HL-60 (cell line): ENCODE measurements at places on chromosomes 4 and X.
A peak's percentile ranks its signal among the peaks of the same experiment; 100 is the strongest.

DNA sequence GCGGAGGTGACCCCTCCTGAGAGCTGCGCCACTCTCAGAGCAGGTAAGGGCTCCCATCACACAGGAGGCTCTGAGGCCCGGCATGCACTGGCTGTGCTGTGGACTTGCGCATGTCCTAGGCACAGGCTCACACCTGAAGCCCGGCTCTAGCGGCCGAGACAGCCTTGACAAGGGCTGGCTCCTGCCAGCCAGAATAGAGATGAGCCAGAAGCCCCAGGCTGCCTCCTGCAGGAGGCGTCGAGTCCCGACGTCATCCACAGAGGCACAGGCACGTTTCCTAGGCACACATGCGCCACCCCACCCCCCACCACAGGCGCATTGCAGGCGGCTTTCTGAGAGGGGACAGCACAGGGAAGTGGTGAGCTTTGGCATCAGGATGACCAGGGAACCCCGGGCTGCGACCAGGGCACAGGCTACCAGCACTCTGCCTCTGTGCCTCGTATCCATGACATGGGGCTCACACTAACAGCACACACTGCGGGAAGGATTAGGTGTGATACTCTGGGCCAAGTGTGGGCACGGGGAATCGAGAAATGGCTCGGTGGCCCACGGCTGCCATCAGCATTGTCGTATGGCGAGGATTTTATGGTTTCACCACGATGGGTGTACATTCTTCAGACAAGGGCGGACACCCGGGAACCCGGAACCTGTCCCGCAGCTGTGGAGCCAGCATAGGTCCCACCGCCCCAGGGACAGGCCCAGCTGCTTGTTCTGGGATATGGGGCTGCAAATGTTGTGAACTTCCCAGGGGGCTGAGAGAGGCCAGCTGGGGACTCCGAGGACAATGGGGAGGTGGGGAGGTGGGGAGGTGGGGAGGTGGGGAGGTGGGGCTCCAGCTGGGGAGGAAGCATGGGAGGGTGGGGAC, 90.7 kb upstream of the ADRA2C start:
- DNase-seq = no peak

- no peak for DNase-seq
Observed at GRCh38 chr4:171891038-171891437, 77.8 kb downstream of the GALNTL6 start.

DNA sequence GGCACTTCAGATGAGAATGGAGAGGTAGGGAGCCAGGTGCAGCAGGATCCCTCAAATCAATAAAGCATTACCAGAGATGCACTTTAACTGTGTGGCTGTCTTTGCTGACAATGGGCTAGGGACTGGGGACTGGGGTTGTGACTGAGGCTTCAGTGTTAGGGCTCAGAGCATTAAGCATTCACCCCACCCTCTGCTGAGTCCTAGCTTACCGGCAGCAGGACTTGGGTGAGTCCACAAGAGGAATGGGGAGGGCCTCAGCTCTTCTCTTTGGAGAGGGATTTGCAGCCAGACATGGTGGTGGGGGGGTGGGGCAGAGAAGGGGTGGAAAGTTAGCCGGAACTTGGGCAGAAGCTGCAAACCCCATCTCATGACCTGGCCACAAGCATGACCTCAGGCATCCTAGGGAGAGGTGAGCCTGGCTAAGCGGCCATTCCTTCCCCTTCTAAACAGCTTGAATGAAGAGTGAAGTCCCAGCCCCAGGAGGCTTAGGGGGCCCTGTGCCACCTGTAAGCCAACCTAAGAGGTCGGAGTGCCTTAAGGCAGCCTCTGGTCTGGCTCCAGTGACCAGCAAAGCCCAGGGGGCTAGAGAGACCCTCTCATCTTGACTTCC, 78.4 kb downstream of the STARD8 start:
- no peak for DNase-seq

DNA sequence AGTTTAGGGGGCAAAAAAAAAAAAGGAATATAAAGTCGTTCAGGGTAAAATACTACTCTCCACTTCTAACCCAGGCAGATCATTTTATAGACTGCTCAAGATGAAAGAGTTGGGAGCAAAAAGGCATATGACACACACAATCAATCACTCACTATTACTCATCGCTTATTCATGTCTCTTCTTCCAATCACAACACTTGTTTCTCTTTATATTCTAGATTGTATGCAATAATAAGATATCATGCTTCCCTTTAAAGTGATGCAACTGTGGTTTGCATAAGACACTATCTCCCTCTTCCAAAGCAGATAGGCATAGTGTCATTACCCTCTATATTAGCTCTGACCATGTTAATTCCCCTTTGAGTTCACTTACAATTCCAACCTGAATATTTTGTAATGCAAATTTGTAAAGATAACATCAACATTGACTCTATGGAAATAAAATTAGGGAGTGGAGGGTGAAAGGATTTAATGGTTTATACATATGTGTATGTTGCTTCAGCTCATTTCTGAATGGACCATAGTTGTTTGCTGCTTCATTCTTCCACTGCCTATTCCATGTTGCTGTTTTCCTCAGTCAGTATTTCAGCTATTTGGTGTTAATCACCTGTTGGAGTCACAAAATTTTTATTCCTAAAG, 154.9 kb upstream of the EPHA5 start:
- DNase-seq = no peak

- no peak for DNase-seq
Observed at GRCh38 chrX:151754047-151754429, 19.5 kb downstream of the CNGA2 start.

GRCh38 chr4:126446917-126447316, 1132.2 kb downstream of the FAT4 start:
- no peak for DNase-seq

- no peak for DNase-seq
Observed at GRCh38 chr4:2652415-2653160, 103.5 kb downstream of the TNIP2 start.

- DNase-seq = peak; percentile 62
Observed at GRCh38 chr4:24488399-24489164, 95.8 kb downstream of the DHX15 start.

DNA sequence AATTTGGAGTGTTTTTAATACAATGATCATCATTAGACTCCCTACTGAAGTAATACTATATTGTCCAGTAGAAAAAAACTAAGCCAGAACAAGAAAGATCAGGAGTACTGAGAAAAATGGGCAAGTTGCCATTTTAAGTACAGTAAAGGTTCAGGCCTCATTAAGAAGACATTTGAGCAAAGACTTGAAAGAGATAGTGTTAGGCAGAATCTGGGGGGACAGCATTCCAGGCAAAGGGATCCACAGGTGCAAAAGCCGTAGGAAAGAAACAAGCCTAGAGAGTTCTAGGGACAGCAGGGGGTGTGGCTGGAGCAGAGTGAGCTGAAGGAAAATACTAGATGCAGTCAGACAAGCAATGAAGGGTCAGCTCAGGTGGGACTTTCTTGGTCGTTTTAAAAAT, 58.1 kb upstream of the INTU start:
- no peak for DNase-seq

DNA sequence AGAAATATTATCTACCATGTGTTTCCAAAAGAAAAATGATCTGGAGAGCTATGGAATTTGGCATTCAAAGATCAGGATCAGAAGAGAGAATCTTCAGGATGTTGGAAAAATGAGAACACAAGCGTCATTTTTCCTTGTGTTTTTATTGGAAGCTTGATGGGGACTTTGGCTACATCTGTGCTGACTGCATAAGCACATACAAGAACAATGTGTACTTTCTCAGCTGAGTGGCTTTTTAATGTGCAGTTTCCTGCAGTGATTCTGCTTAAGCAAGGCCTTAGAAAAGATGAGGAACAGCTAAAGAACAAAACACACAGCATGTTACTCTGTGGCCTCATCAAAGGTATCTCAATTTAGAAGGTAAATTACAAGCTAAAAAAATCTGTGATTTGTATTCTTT, 1039.9 kb downstream of the GLUD2 start:
- DNase-seq = no peak

DNA sequence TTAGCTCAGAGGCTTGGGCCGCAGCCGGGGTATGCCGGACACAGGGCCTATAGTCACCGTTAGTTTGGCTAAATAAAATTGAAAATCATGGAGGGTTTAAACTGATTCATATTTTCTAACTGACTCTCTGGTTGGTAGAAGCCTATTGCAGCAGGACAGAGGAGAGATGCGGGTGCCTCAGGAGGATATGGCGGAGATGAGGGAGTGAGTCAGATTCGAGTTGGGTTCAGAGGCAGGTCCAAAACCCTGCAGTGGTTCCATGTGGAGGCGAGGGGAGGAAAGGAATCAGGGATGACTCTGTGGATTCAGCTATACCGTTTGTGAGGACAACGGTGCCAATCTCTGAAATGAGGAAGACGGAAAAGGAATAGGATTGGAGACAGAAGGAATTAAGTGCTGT, 176.6 kb downstream of the PALLD start:
- no peak for DNase-seq

GRCh38 chrX:154096140-154097002, 1.1 kb downstream of the MECP2 start:
- DNase-seq = no peak

- no peak for DNase-seq
Observed at GRCh38 chr4:537436-538264, 38.4 kb downstream of the TMEM271 start.

DNA sequence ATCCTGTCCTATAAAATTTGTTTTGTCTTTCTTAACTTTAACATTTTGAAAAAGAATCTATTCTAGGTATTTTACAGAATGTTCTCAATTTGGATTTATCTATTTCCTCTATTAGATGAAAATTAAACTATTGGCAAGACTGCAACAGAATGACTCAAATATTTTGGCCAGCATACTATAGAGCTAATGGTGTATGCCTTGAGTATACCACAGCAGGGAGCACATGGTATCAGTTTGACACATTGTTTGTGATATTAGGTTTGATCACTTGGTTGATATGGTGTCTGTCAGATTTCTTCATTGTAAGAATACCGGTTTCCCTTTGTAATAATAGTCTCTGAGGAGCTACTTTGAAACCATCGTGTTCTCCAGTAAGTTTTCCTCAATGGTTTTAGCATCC, 87.8 kb upstream of the NPNT start:
- no peak for DNase-seq
